Stimulated activated CD4-positive, alpha-beta T cell treated with anti-CD3 and anti-CD28 coated beads, TNF-alpha, amount 100 ng/mL, for 48 hours (primary cell): ENCODE measurements at places on chromosomes 7 and 10.

- DNase-seq = no peak
Observed at GRCh38 chr7:7909376-7909775, 59.2 kb upstream of the GLCCI1 start.

DNA sequence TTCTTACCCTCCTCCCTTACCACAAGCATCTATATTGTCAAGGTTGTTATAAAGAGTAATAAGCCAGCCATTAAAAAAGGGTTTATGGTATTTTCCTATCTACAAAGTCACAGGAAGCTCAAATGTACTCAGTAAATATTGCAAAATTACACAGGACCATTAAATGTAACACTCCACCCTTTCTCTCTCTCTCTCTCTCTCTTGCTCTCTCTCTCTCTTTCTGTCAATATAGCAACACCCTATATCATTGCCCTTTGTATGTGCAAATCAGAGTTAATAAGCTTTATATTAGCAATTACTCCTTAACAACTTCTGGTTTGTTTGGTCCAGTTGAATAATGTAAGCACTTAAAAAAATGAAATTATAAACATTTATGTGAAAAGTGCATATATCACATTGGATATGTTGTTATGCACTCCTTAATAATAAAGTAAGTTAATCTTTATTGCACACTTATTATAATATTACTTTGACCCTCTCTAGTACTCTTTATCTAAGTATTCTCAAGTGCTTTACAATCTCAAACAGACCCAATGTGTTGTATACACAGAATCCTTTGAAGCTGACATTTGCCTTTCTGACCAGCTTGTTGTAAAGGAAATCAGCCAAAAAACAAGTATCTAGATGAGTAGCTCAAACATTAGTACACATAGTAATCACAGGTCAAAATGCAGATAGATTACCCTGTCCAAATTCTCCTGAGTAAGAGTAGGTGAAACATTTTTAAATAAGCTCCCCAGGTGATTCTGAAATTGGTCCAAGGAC lies 93.2 kb downstream of the CFTR start:
- no peak for DNase-seq

DNA sequence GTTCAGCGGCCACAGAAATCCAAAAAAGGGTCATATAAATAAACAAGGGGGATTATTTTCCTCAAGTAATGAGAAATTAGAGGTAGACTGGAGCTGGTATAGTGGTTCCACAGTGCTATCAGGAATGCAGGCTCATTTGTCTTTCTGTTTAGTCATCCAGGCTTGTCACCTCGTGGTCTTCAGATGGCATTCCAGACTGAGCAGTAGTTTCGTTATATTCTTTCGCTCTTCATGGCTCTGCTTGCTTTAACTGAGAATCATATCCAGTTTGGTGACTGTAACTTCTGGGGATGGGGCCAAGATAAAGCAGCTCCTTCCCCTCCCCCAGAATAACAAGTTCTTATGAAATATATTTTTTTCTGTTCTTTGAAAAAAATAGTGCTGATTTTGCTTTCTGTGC lies 9.5 kb downstream of the ANKIB1 start:
- DNase-seq = no peak

DNA sequence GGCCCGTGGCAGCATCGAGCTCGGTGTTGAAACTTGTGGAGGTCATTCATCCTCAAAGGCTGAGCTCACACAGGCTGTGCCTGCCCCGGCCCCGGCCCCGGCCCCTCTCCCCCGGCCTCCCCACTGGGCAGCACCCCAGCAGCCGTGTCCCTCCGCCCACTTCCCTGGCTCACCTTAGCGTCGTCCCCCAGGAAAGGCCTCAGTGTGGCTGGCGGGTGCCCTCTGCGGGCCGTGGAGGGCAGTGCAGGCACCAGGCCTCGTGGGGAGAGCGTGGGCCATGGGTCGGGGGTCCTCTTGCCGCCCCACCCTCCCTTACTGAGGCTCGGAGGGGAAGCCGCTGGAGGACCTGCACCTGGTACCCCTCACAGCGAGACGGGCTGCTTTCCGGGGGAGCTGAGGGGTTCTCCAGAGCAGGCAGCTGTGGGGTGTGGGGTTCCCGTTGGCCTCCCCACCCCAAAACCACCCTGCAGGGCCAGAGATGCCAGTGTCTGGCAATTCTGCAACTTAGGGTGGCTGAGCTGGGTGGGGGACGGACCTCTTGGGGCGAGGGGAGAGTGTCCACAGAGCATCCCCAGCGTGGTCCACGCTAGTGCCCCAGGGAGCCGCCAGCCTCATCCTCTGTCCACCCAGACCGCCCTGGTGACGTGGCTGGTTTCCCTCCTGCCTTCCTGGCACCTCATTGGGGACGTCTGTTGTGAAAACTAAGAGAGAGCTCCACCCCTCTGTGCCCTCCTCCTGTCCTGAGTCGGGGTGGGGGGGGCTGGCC lies 44.2 kb upstream of the DPYSL4 start:
- no peak for DNase-seq

DNA sequence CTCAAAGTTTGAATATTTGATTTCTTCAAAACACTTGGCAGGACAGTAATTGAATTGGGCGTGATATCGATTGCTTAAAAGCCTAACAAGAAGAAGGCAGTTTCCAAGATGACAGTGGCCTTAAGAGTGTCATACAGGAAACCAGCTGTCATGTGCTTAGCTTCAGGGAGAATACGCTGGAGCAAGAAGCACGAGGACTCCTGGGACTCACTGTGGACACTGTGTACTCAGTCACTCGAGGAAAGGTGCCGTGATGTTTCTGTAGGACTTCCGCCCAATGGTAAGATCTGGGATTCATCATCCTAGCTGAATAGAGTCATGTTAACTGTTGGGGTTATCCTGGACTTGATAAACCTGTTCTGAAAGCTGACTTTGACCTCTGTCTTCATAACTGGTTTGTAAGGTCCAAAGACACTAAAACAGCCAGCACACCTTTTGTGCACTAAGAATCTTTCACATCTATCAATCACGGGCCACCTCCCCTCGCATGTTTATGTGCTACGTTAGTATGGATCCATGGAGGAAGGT lies 113.5 kb downstream of the CELF2 start:
- no peak for DNase-seq

- no peak for DNase-seq
Observed at GRCh38 chr7:150379441-150380379, 580 bp downstream of the ZNF775 start.

- no peak for DNase-seq
Observed at GRCh38 chr10:121240556-121240955, 357.7 kb downstream of the FGFR2 start.

- DNase-seq = no peak
Observed at GRCh38 chr7:51785171-51785570, 468.6 kb upstream of the COBL start.

DNA sequence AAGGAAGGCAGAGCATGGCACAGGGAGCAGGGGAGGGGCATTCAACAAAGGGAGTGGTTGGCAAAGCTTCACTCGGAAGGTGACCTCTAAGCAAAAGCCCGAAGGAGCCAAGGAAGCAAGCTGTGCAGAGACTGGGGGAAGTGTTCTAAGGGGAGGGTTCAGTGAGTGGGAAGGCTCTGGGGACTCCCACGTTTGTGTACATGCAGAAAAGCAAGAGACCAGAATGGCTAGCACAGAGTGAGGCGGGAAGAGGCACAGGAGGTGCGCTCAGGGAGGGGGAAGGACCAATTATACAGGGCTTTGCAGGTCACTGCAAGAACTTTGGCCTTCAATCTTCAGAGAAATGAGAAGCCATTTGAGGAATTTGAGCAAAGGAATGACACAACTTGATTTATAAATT lies 7.4 kb downstream of the ARHGAP21 start:
- no peak for DNase-seq

GRCh38 chr10:98388101-98388655 lies 26.8 kb downstream of the PYROXD2 start:
- no peak for DNase-seq

- no peak for DNase-seq
Observed at GRCh38 chr10:124415210-124415609, 3.5 kb downstream of the OAT start.

DNA sequence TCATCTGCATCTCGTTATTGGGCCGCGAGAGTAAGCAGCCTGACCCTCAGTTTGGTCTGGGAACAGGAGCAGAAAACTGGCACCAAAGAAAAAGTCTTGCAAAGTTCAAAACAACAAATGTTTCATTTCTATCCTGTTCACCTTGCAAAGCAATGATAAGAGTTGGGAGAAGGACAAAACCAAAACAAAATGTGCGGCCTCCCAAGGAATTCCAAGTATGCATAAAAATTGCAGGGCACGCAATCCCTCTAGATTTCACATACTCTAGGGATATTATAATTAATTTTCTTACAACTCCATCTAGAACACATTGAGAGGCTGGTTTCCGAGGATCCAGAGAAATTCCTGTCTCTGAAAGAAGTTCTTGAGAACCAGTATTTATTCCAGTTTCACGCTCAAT lies 20.1 kb downstream of the CHUK start:
- no peak for DNase-seq

DNA sequence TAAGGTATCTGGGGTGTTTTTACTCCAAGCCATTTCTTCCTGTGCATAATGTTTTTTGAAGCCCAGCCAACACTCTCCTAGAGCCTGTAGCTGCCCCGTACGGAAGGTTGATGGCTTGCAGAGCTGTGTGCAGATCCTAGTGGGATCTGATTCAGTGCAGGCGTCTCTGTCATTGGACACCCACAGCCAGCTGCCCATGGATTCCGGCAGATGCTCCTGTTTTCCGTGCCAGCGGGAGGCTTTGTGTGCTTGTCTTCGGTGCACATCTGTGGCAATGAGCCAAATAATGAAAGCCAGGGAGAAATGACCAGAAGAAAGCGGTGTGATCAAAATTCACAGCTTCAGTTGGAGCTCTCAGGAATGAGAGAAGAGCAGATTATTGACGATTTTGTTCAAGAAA lies 426.4 kb downstream of the TYW1 start:
- no peak for DNase-seq

- DNase-seq = no peak
Observed at GRCh38 chr10:89404104-89405047, 10.0 kb upstream of the IFIT5 start.

DNA sequence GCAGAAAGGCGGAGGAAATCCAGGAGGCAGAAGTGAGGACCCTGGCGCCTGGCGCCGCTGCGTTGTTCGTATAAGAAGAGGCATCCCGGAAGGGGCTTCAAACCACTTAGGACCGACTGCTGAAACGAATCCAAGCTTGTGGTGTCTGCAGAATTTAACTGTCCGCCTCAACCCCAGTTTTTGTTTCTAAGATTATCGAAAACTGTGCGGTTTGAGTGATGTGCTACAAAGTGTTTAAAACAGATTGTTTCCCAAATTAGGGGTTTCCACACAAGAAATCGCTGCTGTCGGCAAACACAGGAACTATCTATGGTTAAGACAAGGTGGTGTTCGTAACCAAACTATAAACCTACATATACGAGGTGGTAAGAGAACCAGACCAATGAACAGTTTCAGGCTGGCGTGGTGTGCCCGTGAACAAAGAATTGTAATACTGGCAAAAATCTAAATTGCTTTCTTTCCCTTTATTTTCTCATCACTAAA lies 835 bp upstream of the DGKI start:
- DNase-seq = no peak

DNA sequence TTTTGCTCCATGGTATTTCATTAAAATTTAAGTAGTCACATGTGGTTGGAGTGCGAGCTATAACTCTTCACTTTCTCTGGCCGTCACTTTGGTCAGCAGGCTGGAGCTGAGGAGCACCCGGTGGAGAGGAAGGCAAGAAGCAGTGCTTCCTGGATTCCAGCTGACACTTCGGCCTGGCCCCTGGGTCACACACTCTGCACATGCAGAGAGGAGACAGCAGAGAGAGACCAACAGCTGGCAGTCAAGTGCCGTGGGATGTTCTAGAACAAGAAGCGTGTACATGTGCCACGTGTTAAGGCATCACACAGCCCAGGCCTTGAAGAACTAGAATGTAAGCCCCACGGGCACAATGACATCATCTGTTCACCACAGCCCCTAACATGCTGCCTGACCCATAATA lies 30.1 kb downstream of the PSAP start:
- no peak for DNase-seq

DNA sequence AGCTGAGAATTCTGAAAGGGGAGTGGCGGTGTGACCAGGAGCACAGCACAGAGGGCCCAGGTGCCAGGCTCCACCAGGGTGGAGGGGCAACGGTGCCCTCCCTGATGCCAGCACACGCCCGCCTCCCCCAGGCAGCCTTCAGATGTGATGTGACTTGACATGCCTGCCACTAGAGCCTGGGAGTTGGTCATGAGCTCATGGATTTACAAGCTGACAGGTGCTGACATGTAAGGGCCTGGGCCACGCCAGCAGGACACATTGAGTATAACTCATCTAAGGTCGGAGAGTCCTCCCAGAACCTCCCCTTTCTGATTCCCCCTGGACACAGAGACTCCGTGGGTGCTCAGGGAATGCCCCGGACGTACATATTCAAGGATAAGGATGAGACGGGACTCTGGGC lies 74.2 kb downstream of the LSM5 start:
- DNase-seq = no peak

- no peak for DNase-seq
Observed at GRCh38 chr7:134515569-134516468, 11.5 kb upstream of the AKR1B10 start.

- no peak for DNase-seq
Observed at GRCh38 chr10:62231805-62232204, 36.8 kb downstream of the RTKN2 start.

DNA sequence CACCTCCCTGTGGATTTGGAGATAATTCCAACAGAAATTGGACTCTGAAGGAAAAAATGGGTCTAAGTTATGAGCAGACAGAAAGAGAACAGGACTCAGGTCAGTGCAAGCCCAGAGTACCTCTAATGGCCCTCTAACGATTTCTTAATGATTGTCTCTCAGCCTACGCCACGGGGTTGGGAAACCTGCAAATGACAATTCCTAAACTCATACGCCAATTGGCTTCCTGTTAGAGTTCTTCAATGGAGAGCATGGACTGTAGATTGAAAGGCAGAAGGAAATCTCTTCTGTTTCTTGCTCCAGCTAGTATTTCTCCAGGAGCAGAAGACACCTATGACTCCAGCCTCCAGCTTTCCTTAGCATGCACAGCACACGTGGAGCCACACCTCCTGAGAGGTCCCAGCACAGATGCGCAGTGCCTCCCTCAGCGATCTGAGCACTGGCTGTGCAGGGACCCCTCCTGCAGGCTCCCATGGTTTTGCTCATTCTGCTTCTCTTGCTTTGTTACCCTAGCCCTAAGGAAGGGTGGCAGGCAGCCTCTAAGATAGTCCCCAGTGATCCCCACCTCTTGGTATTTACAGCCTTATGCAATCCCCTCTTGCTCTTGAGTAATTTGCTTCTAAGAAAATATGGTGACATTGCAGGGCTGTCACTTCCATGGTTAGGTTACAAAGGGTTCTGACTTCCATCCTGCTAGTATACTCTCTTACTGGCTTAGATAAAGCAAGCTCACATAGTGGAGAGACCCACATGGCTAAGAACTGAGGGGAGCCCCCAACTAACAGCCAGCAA lies 30.1 kb downstream of the DENND11 start:
- no peak for DNase-seq
